ENCODE measurements at places on chromosomes 3 and 15. TPM values are rescaled to one million over a fixed set of nuclear protein-coding genes. Genes with fewer than 3 reads are reported as not detected.

The IGF1R gene
- total RNA-seq, result 151 TPM

The TAMM41 gene
- total RNA-seq, result 3.1 TPM

The RAB8B gene
- total RNA-seq, result 25.1 TPM

The IQCF5 gene
- not detected for total RNA-seq

The INSYN1 gene
- 13.0 TPM for total RNA-seq

The LSAMP gene
- total RNA-seq, result 0.11 TPM

The CMTM8 gene
- 6.6 TPM for total RNA-seq

The PP2D1 gene
- total RNA-seq, result not detected

The FBXO40 gene
- not detected for total RNA-seq

The C3orf85 gene
- not detected for total RNA-seq

The NSUN3 gene
- total RNA-seq, result 17.1 TPM

The CAMK2N2 gene
- not detected for total RNA-seq

The GPR62 gene
- not detected for total RNA-seq

The IL5RA gene
- not detected for total RNA-seq

The CD200R1 gene
- total RNA-seq, result not detected

The TRPM1 gene
- not detected for total RNA-seq

The TMEM44 gene
- 2.6 TPM for total RNA-seq

The DCBLD2 gene
- 16.3 TPM for total RNA-seq

The ITIH4 gene
- 9.8 TPM for total RNA-seq

The BNC1 gene
- not detected for total RNA-seq

The NUSAP1 gene
- not detected for total RNA-seq

The IMPG2 gene
- 0.11 TPM for total RNA-seq

The VIPR1 gene
- 3.5 TPM for total RNA-seq

The GMNC gene
- not detected for total RNA-seq

The HESX1 gene
- total RNA-seq, result not detected

The CAPN3 gene
- 7.1 TPM for total RNA-seq

All from ascending aorta (tissue), 2 donors.